CD4-positive, CD25-positive, alpha-beta regulatory T cell (primary cell): ENCODE measurements at places on chromosomes 7 and 10. TPM values are rescaled to one million over a fixed set of nuclear protein-coding genes. Genes with fewer than 3 reads are reported as not detected.

GRCh38 chr10:44960482-44961229 is 1.1 kb downstream of the RASSF4 start:
- H3K27me3 ChIP-seq = no peaks in the 10 kb centered on the region
- no peak overlapping the region for H3K4me3 ChIP-seq
- no peak overlapping the region for H3K27ac ChIP-seq
- peaks cover 18% of the 10 kb centered on the region for H3K4me1 ChIP-seq
- DNase-seq = no peak

- peaks cover 3% of the 10 kb centered on the region for H3K27me3 ChIP-seq
- no peaks in the 10 kb centered on the region for H3K4me1 ChIP-seq
- H3K4me3 ChIP-seq = no peak overlapping the region
- no peaks in the 10 kb centered on the region for H3K36me3 ChIP-seq
- DNase-seq = no peak
These were observed 66.1 kb upstream of the CREB5 start for GRCh38 chr7:28346256-28346655.

- no peak overlapping the region for H3K4me3 ChIP-seq
- no peak for DNase-seq
- no peak overlapping the region for H3K27ac ChIP-seq
- no peaks in the 10 kb centered on the region for H3K36me3 ChIP-seq
- H3K27me3 ChIP-seq = peaks cover 3% of the 10 kb centered on the region
These were observed 160.4 kb upstream of the LAMB4 start for GRCh38 chr7:108290459-108291151.

DNA sequence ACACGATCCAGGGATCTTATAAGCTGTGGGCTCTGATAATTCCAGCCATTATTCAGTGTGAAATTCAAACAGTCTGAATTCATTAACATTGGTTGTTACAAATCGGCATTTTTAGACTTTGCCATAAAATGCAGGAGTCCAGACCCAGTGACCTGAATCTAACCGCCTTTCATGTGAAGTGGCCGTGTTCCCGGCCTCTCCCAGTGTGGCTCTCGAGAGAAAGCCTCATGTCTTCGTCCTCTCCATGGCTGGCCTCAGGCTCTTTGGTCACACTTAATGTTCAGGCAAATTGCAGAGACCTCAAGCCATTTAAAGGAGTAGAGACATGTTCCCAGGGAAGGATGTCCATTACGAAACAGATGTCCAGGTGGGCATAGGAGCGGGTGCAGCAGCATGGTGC is 59.3 kb downstream of the CTBP2 start:
- no peak overlapping the region for H3K27ac ChIP-seq
- DNase-seq = no peak
- H3K4me3 ChIP-seq = no peak overlapping the region
- no peaks in the 10 kb centered on the region for H3K36me3 ChIP-seq

DNA sequence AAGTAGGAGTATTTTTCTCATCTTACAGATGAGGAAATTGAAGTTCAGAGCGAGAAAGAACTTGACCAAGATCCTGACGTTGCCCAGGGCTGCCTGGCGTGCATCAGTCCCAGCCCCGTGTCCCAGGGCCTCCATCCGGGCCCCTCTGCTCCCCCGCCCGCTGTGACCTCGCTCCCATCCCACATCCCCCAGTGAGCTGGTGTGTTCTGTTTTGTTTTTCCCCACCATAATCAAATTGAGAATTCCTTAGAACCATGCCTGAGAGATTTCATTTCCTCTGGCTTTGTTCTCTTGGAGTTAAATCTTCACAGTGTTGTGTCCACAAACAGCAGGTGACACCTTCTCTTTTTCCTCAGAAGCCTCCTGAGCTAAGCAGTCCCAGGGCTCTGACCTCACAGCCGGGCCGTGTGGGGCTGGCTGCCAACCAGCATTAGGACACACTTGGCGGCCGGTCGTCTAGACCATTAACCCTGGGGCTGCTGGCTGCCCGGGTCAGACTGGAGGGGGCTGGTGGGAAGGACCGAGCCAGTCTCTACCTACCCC is 44.3 kb downstream of the PFKP start:
- H3K27ac ChIP-seq = no peak overlapping the region
- H3K4me1 ChIP-seq = no peaks in the 10 kb centered on the region
- no peak overlapping the region for H3K4me3 ChIP-seq
- H3K36me3 ChIP-seq = peaks cover 79% of the 10 kb centered on the region
- DNase-seq = no peak

DNA sequence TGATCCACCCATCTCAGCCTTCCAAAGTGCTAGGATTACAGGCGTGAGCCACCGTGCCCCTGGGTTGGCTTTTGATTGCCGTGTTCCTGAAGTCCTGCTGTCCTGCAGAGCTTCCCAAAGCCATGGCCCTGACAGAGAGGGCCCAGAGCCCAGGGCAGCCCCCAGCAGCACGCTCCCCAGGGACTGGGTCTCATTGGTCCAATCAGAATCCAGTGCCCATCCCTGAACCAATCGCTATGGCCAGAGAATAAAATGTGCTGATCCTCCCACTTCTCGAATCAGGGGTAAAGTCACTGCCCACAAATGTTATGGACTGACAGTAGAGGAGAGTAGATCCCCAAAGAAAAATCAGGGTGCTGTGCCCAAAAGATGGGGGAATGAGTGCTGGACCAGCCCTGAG is 5.0 kb upstream of the C10orf105 start:
- H3K27me3 ChIP-seq = no peaks in the 10 kb centered on the region
- no peak for DNase-seq
- H3K4me1 ChIP-seq = peaks cover 48% of the 10 kb centered on the region
- no peak overlapping the region for H3K4me3 ChIP-seq
- no peaks in the 10 kb centered on the region for H3K36me3 ChIP-seq
- peak overlapping the region; percentile 85 for H3K27ac ChIP-seq

Gene CRHR2
- total RNA-seq = not detected

DNA sequence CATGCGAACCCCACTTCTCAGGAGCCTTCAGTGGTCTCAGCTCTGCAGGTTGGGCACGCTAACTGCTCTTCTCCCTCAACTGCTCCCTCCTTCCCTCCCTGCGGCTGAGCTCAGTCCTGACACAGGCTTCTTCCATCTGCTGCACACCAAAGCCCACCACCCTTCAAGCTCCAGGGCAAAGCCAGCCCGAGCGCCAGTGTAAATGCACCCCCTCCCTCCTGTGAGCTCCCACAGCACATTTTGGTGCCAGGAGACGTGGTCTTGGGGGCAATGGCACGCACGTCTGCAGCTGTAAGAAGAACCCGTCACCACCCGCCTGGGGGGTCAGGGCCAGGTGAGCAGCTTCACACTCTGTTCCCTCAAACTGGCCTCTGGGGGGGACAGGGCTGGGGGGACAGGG is 15.9 kb downstream of the VIPR2 start:
- H3K4me1 ChIP-seq = no peaks in the 10 kb centered on the region
- no peaks in the 10 kb centered on the region for H3K27me3 ChIP-seq
- H3K27ac ChIP-seq = no peak overlapping the region
- DNase-seq = no peak
- H3K4me3 ChIP-seq = no peak overlapping the region
- no peaks in the 10 kb centered on the region for H3K36me3 ChIP-seq

DNA sequence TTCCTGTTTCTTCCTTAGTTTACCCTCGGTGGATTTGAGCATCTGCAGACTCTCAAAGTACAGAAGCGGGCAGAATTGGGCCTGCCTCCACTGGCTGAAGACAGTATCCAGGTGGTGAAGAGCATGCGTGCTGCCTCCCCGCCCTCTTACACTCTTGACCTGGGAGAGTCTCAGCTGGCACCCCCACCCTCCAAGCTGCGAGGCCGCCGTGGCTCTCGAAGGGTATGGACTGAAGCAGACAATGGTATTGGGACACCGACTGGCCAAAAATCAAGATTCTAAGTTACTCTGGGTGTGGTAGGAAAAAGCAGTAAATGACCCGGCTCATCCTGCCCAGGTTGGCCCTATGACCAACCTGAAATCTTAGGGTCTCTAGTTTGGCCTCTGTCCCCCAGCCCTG is 22.2 kb downstream of the STRIP2 start:
- no peaks in the 10 kb centered on the region for H3K36me3 ChIP-seq
- H3K27ac ChIP-seq = no peak overlapping the region
- no peaks in the 10 kb centered on the region for H3K4me1 ChIP-seq
- H3K4me3 ChIP-seq = no peak overlapping the region

Gene ANKRD2
- total RNA-seq = not detected

GRCh38 chr10:91788527-91788926 is 9.7 kb upstream of the TNKS2 start:
- no peak overlapping the region for H3K27ac ChIP-seq
- no peaks in the 10 kb centered on the region for H3K27me3 ChIP-seq
- no peak for DNase-seq
- no peaks in the 10 kb centered on the region for H3K36me3 ChIP-seq
- no peak overlapping the region for H3K4me3 ChIP-seq

Gene NEUROD6
- not detected for total RNA-seq

DNA sequence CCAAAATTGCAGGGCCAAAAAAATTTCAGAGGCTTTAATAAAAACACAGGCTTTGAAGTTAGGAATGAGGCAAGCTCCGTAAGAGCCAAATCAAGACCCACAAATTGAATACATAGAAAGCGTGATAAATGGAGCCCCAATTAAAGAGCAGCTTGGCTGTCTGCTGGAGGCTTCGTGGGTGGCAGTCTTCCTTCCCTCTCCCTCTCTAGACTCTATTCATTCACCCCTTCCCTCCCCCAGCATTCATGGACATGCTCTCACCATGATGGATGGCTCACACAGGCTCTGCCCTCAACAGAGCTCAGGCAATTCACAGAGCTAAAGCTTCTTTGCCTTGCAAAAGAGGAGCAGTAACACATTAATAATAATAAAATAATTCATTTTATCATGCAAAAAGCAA is 214.1 kb downstream of the HERPUD2 start:
- H3K36me3 ChIP-seq = no peaks in the 10 kb centered on the region
- no peaks in the 10 kb centered on the region for H3K27me3 ChIP-seq
- no peak overlapping the region for H3K4me3 ChIP-seq
- DNase-seq = no peak
- no peak overlapping the region for H3K27ac ChIP-seq
- H3K4me1 ChIP-seq = no peaks in the 10 kb centered on the region

DNA sequence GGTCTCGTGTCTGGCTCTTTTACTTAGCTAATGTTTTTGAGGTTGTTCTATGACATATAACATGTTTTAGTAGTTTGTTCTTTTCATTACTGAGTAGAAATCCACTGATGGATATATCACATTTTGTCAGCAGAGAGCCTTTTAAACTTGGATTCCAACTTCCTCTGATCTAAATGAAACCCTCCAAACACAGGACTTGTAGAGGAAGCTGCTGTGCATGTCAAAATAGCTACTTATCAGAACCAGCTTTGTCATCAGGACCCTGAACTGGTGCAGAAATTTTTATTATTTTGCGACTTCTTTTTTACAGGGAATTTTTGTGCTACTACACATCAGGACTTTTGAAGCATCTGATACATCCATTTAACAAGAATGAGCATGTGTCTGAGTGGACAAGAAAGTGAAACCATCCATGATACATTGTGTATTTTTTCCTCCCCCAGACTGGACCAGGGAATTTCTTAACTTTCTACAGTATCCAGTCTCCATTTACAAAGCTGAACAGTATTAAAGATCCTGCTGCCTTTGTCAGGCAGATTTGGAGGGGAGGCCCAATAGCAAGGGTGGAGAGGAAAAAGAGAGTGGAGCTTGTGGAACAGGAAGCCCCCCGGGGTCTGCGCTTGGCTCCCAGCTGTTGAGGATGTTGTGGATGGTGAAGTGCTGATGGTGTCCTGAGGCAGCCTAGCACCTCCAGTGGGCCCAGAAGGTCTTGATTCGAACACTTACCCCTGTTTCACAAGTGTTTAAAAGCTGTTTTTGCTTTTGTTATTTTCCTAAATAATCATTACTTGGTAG is 29.3 kb upstream of the MTPAP start:
- DNase-seq = no peak
- no peak overlapping the region for H3K4me3 ChIP-seq
- peaks cover 7% of the 10 kb centered on the region for H3K4me1 ChIP-seq

Gene MOGAT3
- not detected for total RNA-seq
